ENCODE measurements at places on chromosomes 3 and 15.

- DNase-seq: no peak
These were observed 27.5 kb upstream of the EPHA3 start for GRCh38 chr3:89079944-89080343.

DNA sequence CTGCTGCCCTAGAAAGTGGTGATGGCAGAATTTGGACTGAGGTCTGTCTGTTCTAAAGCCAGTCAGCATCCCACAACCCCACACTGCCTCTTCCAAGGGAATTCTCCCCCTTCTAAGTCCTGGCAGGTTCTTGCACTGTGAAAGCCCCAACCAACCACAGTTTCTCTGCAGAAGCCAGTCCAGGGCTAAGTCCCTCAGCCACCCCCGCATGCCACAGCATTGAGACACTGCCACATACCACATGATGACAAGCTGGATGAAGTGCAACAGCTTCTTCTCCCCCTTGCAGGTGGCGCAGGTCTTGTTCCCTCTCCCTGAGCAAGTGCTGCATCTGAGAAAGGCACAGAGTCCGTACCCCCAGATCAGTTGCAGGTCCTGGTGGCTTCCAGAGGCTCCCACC, 18.6 kb downstream of the SSUH2 start:
- DNase-seq: no peak

- DNase-seq: no peak
These were observed 151.1 kb upstream of the OSTN start for GRCh38 chr3:191047930-191048329.

DNA sequence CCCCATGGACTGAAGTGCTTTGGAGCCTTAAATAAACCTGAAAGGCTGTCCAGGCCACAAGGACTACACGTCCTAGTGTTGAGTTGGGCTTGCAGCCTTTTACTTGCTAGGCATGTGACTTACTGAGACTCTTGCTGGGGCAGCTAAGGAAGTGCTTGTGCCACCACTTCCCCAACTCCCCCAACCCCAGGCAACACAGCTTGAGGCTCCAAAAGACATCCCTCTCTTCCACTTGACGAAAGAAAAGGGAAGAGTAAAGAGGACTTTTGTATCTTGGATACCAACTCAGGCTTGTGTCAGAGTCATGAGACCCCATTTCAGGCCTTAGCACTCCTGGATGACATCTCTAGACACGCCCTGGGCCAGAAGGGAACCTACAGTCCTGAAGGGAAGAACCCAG, 109.8 kb downstream of the XRN1 start:
- no peak for DNase-seq

DNA sequence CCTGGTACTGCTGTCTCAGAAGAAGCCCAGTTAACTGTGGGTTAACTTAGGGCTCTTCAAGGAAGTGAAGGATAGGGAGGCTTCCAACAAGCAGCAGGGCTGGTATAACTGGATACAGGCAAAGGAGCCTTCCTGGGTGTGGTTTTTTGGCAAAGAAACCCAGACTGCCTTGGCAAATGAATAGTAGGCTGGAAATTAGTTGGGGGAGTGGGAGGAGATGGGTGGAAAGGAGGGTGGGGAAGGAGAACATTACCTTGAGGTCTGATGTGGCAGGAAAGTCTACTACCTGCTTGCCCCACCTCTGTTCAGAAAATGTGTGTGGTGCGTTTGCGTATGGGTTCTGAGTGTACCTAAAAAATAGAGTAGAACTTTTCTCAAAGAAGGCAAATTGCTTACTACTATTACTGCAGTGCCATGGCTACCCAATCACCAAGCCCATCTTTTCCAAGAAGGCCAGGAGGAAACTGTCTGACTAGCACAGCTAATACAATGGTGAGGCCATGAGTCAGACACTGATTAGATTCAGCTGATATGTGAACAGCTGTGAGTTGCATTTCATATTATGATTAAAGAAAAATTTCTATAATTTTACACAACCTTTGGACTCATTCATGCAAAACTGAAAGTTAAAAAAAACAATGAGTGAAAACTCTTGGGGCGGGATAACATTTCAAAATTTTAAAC, 55.2 kb downstream of the SPTSSB start:
- DNase-seq: no peak

Measured in activated naive CD8-positive, alpha-beta T cell treated with anti-CD3 and anti-CD28 coated beads, Interleukin-2, amount 50 U/mL, for 24 hours (primary cell).